ENCODE measurements at places on chromosomes 1 and 21.

GRCh38 chr1:69441496-69441895 is 126.2 kb upstream of the LRRC7 start:
- DNase-seq: no peak

- DNase-seq: no peak
These were observed 80.6 kb downstream of the GON4L start for GRCh38 chr1:155776414-155776813.

DNA sequence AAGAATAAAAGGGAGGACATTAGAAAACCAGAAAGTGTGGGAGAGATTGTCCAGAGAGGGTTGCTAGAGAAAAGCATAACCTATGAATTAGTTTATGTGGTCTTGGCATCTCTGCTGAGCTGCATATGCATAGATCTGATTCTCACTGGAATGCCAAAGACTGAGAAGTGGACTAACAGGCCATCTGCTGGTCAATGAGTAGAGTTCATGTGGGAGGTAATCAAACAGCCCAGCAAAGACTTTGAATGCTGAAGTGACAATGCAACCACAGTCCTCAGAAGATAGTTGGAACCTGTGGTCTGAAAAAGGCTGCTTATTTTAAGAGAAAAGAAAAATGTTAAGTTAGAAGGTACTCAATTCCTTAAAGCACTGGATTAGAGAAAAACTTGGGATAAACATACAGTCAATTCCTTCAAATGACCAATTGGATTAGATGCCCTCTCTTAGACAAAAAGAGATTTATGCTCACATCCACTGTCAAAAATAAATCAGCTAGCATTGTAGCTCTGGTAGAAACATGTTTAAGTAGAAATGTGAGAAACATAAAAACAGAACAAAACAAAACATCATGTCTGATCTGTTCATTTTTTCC is 382.8 kb downstream of the AMY1C start:
- DNase-seq: no peak

DNA sequence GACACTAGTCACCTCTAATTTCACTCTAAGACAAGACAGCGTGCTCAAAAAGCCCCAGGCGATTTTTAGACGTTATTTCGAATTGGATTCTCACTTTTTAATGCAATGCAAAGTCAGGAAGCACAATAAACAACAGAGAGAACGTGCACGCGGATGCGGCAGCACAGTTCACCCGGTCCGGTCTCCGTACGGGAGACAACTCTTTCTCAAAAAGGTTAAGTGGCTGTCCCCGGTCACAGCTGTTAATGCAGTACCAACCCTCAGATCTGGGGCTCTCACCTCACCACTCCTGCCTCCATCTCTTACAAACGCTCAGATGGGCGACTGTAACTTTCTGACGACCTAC is 1.2 kb downstream of the HP1BP3 start:
- DNase-seq: no peak

- peak; percentile 74 for DNase-seq
These were observed at the start of gene STPG1 for GRCh38 chr1:24413350-24414163. STPG1 (minus strand) TSS chr1:24413782; CDS start chr1:24401388, 12,394 bp downstream.

- no peak for DNase-seq
These were observed 53.3 kb upstream of the WASF2 start for GRCh38 chr1:27543284-27543683.

- DNase-seq: no peak
These were observed at the start of gene L1TD1 for GRCh38 chr1:62194651-62195544. L1TD1 (plus strand) TSS chr1:62194849; CDS start chr1:62206629, 11,780 bp downstream.

DNA sequence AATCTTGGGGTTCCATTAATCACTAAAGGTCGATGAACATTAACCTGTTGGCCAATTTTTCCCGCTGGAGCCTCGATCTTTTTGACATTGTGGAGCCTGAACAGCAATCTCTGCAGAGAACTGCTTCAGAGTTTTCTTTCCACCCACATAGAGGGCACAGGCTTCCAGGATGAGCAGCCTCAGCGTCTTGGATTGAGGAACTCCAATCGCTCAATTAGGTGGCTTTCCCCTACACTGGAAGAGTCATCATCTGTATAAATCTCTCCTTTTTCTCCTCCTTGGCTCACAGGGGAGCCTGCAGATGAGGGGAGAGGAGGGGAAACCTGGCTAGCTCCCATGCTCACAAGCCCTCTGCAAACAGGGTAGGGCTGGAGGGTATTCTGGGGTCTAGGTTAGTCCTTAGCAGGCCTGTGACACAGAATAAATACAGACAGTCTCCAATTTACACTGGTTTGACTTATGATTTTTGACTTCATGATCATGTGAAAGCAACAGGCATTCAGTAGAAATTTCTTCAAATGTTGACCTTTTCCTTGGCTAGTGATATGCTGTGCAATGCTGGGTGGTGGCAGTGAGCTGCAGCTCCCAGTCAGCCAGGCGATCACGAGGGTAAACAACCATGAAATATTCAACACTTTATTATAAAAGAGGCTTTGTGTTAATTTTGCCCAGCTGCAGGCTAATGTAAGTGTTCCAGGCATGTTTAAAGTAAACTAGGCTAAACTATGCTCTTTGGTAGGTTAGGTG is 80.8 kb downstream of the PGBD5 start:
- DNase-seq: no peak

DNA sequence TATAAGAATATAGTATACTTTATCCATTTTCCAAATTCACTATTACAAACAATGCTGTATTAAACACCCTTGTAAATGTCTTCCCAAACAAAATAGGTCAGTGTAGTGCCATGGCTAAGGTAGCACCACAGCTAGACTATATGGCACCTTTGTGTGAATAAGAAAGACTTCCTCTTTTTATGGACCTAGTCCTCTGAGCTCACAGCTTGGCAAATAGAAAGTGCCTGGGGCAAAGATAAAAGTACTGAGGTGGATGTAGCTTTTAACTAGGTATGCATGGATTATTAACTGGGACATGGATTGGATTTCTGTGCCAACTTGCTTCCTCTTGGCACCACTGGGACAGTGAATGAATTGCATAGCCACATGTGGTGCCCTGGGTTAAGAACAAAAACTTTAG is 25.0 kb downstream of the HRNR start:
- no peak for DNase-seq

GRCh38 chr1:233704170-233704897 is 90.4 kb downstream of the KCNK1 start:
- DNase-seq: no peak

DNA sequence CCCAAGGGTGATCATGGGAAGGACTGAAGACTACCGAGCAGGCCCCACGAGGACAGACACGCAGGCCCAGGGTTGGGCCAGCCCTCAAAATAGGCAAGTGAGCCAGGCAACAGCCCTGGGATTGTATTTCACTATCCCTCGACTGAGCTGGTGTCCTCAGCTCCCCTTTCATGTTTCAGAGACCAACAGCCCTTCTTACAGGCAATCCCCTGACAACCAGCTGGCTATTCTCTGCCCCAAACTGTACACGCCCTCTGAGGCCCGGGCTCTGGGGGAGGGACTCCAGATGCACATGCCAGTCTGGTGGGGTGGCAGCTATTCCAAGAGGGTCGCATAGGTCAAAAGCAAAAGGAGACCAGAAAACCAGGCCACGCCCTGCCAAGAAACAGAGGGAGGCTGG is 243.0 kb downstream of the TOMM20 start:
- DNase-seq: no peak
